ENCODE measurements at places on chromosomes 5 and 9.
A peak's percentile ranks its signal among the peaks of the same experiment; 100 is the strongest.

GRCh38 chr5:93196986-93197385 lies 384.0 kb downstream of the NR2F1-AS1 start:
- no peak overlapping the region for H3K27ac ChIP-seq
- no peaks in the 10 kb centered on the region for H3K4me1 ChIP-seq
- H3K27me3 ChIP-seq: no peaks in the 10 kb centered on the region
- H3K4me3 ChIP-seq: no peak overlapping the region

GRCh38 chr5:107570181-107570580 lies 100.6 kb downstream of the EFNA5 start:
- no peaks in the 10 kb centered on the region for H3K36me3 ChIP-seq
- DNase-seq: no peak
- H3K4me1 ChIP-seq: peaks cover 17% of the 10 kb centered on the region
- H3K27me3 ChIP-seq: peaks cover 11% of the 10 kb centered on the region
- H3K4me3 ChIP-seq: no peak overlapping the region

DNA sequence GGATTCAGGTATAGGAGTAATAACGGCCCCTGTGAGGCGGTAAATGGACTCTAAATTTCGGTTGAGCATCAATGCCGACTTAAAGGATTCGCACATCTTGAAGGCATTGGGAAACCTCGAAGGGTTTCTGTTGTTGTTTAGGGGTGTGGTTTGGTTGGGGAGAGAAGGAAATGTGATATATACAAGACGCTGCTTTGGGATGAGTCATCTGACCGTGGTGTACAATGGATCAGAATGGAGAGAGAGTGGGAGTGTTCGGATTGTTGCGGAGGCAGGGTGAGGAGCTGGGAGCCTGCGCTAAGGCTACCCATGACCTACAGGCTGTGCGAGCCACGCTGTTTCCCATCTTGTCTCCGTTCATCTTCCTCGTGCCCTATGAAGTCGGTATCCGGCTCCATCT lies 60.4 kb upstream of the ERCC6L2 start:
- no peak overlapping the region for H3K4me3 ChIP-seq
- H3K4me1 ChIP-seq: no peaks in the 10 kb centered on the region
- peaks cover 5% of the 10 kb centered on the region for H3K36me3 ChIP-seq

- no peak overlapping the region for H3K4me3 ChIP-seq
- no peak overlapping the region for H3K27ac ChIP-seq
- H3K36me3 ChIP-seq: no peaks in the 10 kb centered on the region
- H3K4me1 ChIP-seq: no peaks in the 10 kb centered on the region
Measured at GRCh38 chr5:6175172-6175854, 203.0 kb downstream of the MED10 start.

- H3K4me1 ChIP-seq: peaks cover 48% of the 10 kb centered on the region
- H3K27ac ChIP-seq: no peak overlapping the region
- H3K4me3 ChIP-seq: peak overlapping the region; percentile 71
- peaks cover 4% of the 10 kb centered on the region for H3K36me3 ChIP-seq
Measured at GRCh38 chr9:92948632-92949031, 1.3 kb downstream of the FGD3 start.

DNA sequence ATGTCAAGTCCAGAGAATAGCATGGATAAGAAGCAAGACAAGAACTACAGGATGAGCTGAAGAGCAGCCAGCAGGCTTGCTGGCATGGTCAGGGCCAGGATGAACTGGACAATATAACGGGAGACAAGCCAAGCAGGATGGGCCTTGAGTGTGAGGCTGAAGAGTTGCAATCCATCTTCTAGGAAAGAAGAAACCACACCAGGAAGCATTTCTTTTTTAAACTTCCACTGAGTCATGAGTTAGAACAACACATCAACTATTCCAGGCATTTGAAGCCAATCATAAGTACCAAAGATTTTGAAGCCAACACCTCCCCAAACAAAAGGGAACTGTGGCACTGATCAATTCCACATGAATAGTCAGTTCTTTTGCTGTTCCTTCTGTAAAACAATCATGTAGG lies 27.3 kb downstream of the SLC31A2 start:
- H3K27me3 ChIP-seq: no peaks in the 10 kb centered on the region
- no peak overlapping the region for H3K27ac ChIP-seq
- no peak for DNase-seq
- H3K36me3 ChIP-seq: peaks cover 78% of the 10 kb centered on the region
- no peak overlapping the region for H3K4me3 ChIP-seq

- no peak overlapping the region for H3K27ac ChIP-seq
- no peak overlapping the region for H3K4me3 ChIP-seq
- no peaks in the 10 kb centered on the region for H3K27me3 ChIP-seq
- H3K4me1 ChIP-seq: no peaks in the 10 kb centered on the region
- DNase-seq: no peak
Measured at GRCh38 chr9:80937645-80938044, 751.7 kb downstream of the TLE1 start.

GRCh38 chr9:91060520-91061343 lies 259.1 kb downstream of the SYK start:
- H3K4me1 ChIP-seq: peaks cover 23% of the 10 kb centered on the region
- H3K36me3 ChIP-seq: peaks cover 22% of the 10 kb centered on the region
- no peak overlapping the region for H3K27ac ChIP-seq
- no peak for DNase-seq

GRCh38 chr5:33631786-33632185 lies 191.0 kb downstream of the TARS1 start:
- no peak overlapping the region for H3K4me3 ChIP-seq
- no peaks in the 10 kb centered on the region for H3K27me3 ChIP-seq
- H3K27ac ChIP-seq: no peak overlapping the region
- H3K36me3 ChIP-seq: no peaks in the 10 kb centered on the region
- no peaks in the 10 kb centered on the region for H3K4me1 ChIP-seq

DNA sequence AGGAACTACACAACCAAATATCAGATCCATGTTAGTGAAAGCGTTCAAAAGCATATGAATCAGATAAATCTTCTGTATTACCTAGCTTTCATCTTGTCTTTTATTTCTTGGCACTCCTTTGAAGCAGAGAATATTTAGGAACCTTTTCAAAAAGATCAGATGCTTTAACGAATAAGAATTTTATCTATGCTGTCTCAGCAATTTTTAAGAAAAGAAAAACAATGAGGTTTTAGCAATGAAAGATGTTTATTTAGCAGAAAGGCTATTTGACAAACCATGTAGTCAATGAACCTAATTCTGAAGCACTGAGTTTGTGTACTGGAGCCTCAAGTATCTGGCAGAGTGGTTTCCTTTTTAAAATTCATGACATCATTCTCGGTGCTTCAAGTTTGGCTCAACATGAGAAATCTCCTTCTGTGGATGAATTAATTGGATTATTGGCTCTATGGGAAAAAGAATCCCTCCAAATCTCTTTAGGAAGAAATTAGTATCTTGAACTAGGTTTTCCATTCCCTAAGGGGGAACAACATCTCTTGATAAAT lies 534.7 kb downstream of the CAAP1 start:
- H3K4me1 ChIP-seq: no peaks in the 10 kb centered on the region
- no peak overlapping the region for H3K27ac ChIP-seq
- no peaks in the 10 kb centered on the region for H3K36me3 ChIP-seq
- H3K27me3 ChIP-seq: no peaks in the 10 kb centered on the region
- no peak overlapping the region for H3K4me3 ChIP-seq
- no peak for DNase-seq

GRCh38 chr5:180598797-180599589 lies 7.7 kb upstream of the SCGB3A1 start:
- H3K4me1 ChIP-seq: no peaks in the 10 kb centered on the region
- H3K36me3 ChIP-seq: no peaks in the 10 kb centered on the region
- no peak overlapping the region for H3K27ac ChIP-seq
- DNase-seq: no peak

GRCh38 chr5:176784218-176785165 lies 25.9 kb upstream of the UNC5A start:
- peaks cover 12% of the 10 kb centered on the region for H3K4me1 ChIP-seq
- no peak overlapping the region for H3K27ac ChIP-seq
- no peak overlapping the region for H3K4me3 ChIP-seq

GRCh38 chr9:89850631-89851325 lies 246.0 kb downstream of the GADD45G start:
- H3K27me3 ChIP-seq: peaks cover 22% of the 10 kb centered on the region
- H3K4me1 ChIP-seq: no peaks in the 10 kb centered on the region
- no peak for DNase-seq
- no peak overlapping the region for H3K4me3 ChIP-seq
- H3K36me3 ChIP-seq: no peaks in the 10 kb centered on the region

- H3K4me3 ChIP-seq: no peak overlapping the region
- peak; percentile 54 for DNase-seq
- no peak overlapping the region for H3K27ac ChIP-seq
- no peaks in the 10 kb centered on the region for H3K36me3 ChIP-seq
Measured at GRCh38 chr9:134698587-134699342, 57.2 kb downstream of the COL5A1 start.

DNA sequence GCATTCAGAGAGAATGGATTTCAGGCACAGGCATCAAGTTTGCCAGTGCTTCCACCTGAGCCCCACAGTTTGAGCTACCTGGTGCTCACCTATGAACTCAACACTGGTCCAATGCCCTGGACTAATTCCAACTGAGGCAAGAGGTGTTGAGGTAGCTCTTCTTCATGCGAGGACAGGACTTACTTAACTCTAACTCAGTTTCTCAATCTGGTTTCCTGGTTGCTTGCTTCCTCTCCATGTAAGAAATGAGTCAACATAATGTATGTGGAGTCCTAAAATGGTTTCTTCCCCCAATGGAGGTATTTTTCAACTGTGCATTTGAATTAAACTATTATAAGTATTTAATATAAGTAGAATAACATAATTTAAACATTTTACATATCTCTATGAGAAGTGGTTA lies 523.6 kb upstream of the DAB2 start:
- H3K27ac ChIP-seq: no peak overlapping the region
- no peaks in the 10 kb centered on the region for H3K36me3 ChIP-seq
- no peak for DNase-seq
- peaks cover 2% of the 10 kb centered on the region for H3K4me1 ChIP-seq

DNA sequence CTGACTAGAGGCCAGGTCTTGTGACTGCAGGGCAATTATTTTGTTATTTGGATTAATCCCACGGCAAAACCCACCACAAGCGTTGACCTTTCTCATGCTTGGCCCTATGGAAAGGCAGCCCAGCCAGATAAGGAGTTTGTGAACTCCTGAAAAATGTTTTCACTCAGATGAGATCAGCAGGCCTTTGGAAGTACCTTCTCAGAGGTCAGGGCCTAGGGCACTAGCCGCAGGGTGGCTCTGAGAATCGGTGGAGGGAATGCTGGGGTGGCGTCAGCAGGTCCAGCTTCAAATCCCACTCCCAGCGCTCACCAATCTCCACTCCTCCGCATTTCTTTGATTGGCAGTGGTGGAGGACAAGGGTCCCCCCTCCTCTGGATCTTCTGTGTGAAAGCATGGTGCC lies 194.4 kb downstream of the GADD45G start:
- peaks cover 17% of the 10 kb centered on the region for H3K27me3 ChIP-seq
- H3K4me1 ChIP-seq: no peaks in the 10 kb centered on the region
- H3K27ac ChIP-seq: no peak overlapping the region
- no peaks in the 10 kb centered on the region for H3K36me3 ChIP-seq
- DNase-seq: no peak

DNA sequence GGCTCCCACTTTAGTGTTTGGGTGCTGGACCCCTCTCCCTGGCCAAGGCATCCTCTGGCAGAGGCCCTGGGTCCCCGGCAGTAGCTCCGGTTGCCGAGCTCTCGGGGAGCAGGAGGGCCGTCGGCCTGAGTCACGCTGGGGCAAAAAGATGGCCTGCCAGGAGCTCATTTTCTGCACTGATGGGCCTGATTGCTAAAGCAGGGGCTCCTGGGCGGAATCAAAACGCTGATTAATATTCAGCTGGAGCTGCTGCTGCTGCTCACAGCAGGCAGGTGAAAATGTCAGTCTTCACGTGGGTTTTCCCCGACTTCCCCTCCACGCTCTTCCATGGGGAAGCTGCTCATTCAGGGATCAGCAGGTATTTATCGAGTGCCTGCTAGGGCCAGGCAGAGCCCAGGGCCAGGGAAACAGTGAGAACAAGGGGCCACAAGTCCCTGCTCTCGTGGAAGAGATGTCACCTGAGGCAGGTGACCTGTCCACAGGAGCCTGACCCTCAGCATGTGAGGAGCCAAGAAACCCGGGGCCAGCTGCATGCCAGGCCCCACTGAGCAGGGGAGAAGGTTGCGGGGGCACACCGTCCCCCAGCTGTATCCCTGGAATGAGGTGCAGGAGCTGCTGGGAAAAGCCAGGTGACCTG lies 22.1 kb downstream of the LAMC3 start:
- no peak overlapping the region for H3K27ac ChIP-seq
- no peak for DNase-seq
- no peaks in the 10 kb centered on the region for H3K36me3 ChIP-seq
- H3K4me1 ChIP-seq: no peaks in the 10 kb centered on the region

DNA sequence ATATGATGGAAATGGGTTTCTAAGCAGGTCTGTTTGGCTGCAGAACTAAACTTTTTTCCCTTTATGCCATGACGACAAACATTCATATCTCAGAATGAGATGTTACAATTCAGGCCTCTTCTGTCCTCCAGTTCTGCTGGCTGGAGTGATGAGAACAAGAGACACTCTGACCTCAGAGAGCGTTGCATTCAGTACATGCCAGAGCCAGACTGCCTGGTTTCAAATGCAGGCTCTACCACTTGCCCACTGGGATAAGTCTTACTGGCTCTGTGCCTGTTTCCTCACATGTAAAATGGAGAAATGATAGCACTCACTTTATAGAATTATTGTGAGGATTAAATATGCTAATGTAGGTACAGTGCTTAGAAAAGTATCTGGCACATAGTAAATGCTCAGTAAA lies 24.8 kb upstream of the TOMM5 start:
- H3K27ac ChIP-seq: no peak overlapping the region
- peaks cover 9% of the 10 kb centered on the region for H3K4me1 ChIP-seq
- no peak overlapping the region for H3K4me3 ChIP-seq
- peaks cover 10% of the 10 kb centered on the region for H3K27me3 ChIP-seq
- no peaks in the 10 kb centered on the region for H3K36me3 ChIP-seq

GRCh38 chr5:76544268-76544926 lies 78.8 kb downstream of the F2RL2 start:
- peak; percentile 73 for DNase-seq
- no peaks in the 10 kb centered on the region for H3K27me3 ChIP-seq
- peak overlapping the region; percentile 75 for H3K4me3 ChIP-seq
- peaks cover 11% of the 10 kb centered on the region for H3K36me3 ChIP-seq
- H3K4me1 ChIP-seq: peaks cover 93% of the 10 kb centered on the region

DNA sequence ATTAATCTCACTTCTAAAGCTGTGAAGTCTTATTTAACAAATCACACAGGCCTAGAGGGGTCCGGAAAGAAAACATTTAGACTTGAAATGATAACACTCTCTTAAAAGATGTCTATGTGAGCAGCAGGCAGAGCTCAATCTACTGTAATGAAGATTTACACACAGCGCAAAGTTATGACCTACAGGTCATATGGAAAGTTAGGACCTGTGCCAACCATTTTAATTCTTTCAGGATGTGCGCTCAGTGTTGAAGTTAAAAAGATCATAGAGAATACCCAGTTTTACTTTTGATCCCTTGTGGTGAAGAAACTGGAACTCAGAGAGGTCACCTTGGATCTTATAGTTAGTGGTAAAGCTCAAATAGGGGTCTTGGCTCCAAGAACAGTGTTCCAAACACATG lies 3.1 kb upstream of the CREBRF start:
- peaks cover 6% of the 10 kb centered on the region for H3K27me3 ChIP-seq
- peaks cover 30% of the 10 kb centered on the region for H3K4me1 ChIP-seq
- peaks cover 3% of the 10 kb centered on the region for H3K36me3 ChIP-seq
- no peak overlapping the region for H3K27ac ChIP-seq
- no peak overlapping the region for H3K4me3 ChIP-seq

- DNase-seq: no peak
- H3K27ac ChIP-seq: no peak overlapping the region
- peaks cover 7% of the 10 kb centered on the region for H3K4me1 ChIP-seq
- peaks cover 19% of the 10 kb centered on the region for H3K36me3 ChIP-seq
Measured at GRCh38 chr5:133952729-133953567, 15.5 kb downstream of the C5orf15 start.

GRCh38 chr5:179220716-179221115 lies 124.5 kb downstream of the ADAMTS2 start:
- no peaks in the 10 kb centered on the region for H3K4me1 ChIP-seq
- no peaks in the 10 kb centered on the region for H3K27me3 ChIP-seq
- H3K27ac ChIP-seq: no peak overlapping the region
- DNase-seq: no peak
- H3K36me3 ChIP-seq: no peaks in the 10 kb centered on the region
